ENCODE measurements at places on chromosomes 4 and X. TPM values are rescaled to one million over a fixed set of nuclear protein-coding genes. Genes with fewer than 3 reads are reported as not detected.

DACH2 gene
- not detected for total RNA-seq

GABRB1 gene
- total RNA-seq: not detected

PRKG2 gene
- total RNA-seq: 0.16 TPM

FAAH2 gene
- total RNA-seq: 14.2 TPM

FRMPD4 gene
- not detected for total RNA-seq

UGT2B7 gene
- total RNA-seq: not detected

GC gene
- total RNA-seq: not detected

SYP gene
- 11.2 TPM for total RNA-seq

GUCY1A1 gene
- not detected for total RNA-seq

SHROOM2 gene
- total RNA-seq: not detected

KLHL34 gene
- total RNA-seq: 0.76 TPM

TRPC3 gene
- 2.3 TPM for total RNA-seq

SNX25 gene
- 9.8 TPM for total RNA-seq

ZDHHC15 gene
- not detected for total RNA-seq

DNAAF6 gene
- not detected for total RNA-seq

FGFBP1 gene
- not detected for total RNA-seq

PCSK1N gene
- 2.7 TPM for total RNA-seq

ATP11C gene
- 19.2 TPM for total RNA-seq

NSDHL gene
- 11.7 TPM for total RNA-seq

ZGRF1 gene
- 56.9 TPM for total RNA-seq

FREM3 gene
- total RNA-seq: not detected

CXorf49 gene
- total RNA-seq: not detected

SRPK3 gene
- not detected for total RNA-seq

CT45A10 gene
- not detected for total RNA-seq

CHRDL1 gene
- not detected for total RNA-seq

AKAP4 gene
- not detected for total RNA-seq

ELOVL6 gene
- 8.9 TPM for total RNA-seq

DIPK2B gene
- total RNA-seq: not detected

HERC5 gene
- total RNA-seq: 38.9 TPM

F8A2 gene
- not detected for total RNA-seq

MCF2 gene
- 0.23 TPM for total RNA-seq

TMPRSS11D gene
- total RNA-seq: not detected

ODAPH gene
- total RNA-seq: not detected

PABPC1L2A gene
- total RNA-seq: not detected

MGST2 gene
- total RNA-seq: 18.0 TPM

SLC49A3 gene
- total RNA-seq: 0.59 TPM

WDFY3 gene
- 0.18 TPM for total RNA-seq

GAGE12H gene
- not detected for total RNA-seq

PITX2 gene
- total RNA-seq: not detected

SSX1 gene
- not detected for total RNA-seq

ASB5 gene
- total RNA-seq: not detected

SSX4 gene
- total RNA-seq: not detected

ZIC3 gene
- not detected for total RNA-seq

MMAA gene
- total RNA-seq: 14.0 TPM

FRG2 gene
- total RNA-seq: 0.11 TPM

MXRA5 gene
- not detected for total RNA-seq

SMARCA5 gene
- total RNA-seq: 42.8 TPM

GPM6B gene
- not detected for total RNA-seq

HSFX4 gene
- not detected for total RNA-seq

POU3F4 gene
- not detected for total RNA-seq

RAB33A gene
- 34.8 TPM for total RNA-seq

All from activated naive CD4-positive, alpha-beta T cell treated with anti-CD3 and anti-CD28 coated beads, Interleukin-2, amount 50 U/mL, for 72 hours (primary cell).